Nephron progenitor cell (in vitro differentiated cells): ENCODE measurements at places on chromosomes 6 and 20.

DNA sequence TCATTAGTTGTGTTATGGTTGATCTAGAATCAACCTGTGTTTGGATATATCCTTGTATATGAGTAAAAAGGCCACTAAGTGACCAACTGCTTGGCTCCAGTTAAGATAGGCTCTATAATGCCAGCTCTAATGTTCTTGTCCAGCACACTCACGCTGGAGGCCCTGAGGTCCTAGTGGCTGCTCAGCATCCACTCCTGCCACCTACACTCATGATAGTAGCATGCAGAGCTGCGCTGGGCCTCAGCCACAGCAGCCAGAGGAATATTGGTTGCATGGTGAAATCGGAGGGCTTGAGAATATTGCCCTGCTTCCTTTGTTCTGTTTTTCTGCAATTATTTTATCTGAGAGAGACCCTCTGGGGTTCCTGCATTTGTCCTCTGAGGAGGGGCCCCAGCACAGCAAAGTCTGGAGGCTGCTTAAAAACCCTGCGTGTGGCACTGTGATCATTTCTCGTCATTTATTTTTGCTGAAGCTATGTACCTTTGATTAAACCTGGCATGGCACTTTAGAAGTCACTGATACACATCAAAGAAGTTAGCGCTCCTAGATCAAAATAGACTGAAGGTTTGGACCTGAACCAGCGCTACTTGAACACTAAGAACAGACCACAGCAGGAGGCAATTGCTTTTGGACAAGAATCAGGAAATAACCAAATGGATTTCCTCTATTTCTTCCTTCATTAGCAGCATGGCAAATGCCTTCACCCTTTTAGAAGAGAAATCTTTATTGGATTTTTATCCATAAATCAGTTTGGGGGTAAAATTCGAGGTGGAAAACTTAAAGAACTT, 398.4 kb upstream of the ID4 start:
- no peak for DNase-seq
- peaks cover 11% of the 10 kb centered on the region for H3K4me1 ChIP-seq

DNA sequence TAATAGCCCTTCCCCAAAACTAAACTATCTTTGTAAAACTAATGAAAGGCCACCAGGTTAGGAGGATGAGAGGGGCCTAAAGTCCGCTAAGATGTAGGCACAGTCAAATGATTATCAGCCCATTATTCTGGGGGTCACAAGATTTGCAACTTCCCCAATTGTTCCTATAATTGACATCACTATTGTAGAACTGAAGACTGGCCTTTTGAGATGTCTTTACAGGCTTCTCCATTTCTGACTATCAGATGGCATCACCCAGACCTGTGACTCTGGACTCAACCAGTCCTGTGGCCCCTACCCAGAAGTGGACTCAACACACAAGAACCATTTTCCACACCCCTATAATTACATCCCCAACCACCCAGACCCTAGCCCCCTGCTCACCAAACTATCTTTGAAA, 61.5 kb upstream of the MAP7 start:
- DNase-seq: no peak
- H3K27me3 ChIP-seq: peaks cover 8% of the 10 kb centered on the region
- H3K4me1 ChIP-seq: peaks cover 8% of the 10 kb centered on the region
- no peak overlapping the region for H3K4me3 ChIP-seq

GRCh38 chr6:168712993-168713392, 272.0 kb downstream of the SMOC2 start:
- H3K27me3 ChIP-seq: peaks cover 3% of the 10 kb centered on the region
- DNase-seq: no peak
- no peak overlapping the region for H3K27ac ChIP-seq

DNA sequence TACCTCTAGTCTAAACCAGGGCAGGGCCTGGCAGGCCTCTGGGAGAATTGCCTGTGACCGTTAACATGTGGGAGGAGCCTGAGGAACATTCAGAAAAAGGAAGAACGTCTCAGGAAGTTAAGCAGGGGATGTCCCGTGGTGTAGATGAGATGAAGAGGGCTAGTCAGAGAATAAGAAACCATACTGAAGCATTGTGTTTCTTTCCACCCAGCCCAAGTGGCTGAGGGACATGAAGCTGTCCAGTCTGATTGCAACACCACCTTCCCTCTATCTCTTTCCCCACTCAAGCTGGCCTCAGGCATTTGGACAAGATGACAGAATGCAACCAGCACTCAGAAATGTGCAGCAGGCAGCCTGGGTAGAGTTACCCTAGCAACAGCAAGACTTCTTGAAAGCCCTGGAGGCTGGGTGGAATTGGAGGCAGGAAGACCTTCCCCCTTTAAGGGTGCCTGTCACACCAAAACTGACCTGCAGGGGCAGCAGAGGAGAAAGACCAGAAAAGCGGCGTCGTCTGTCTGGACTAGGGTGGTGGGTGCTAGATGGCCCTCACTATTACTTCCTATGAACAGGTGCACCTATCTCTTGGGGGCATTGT, 186.1 kb downstream of the UNC5CL start:
- DNase-seq: peak; percentile 30
- H3K27ac ChIP-seq: no peak overlapping the region
- no peaks in the 10 kb centered on the region for H3K36me3 ChIP-seq
- no peak overlapping the region for H3K4me3 ChIP-seq

- H3K27me3 ChIP-seq: peaks cover 2% of the 10 kb centered on the region
- H3K36me3 ChIP-seq: peaks cover 44% of the 10 kb centered on the region
- DNase-seq: no peak
- H3K4me1 ChIP-seq: peaks cover 46% of the 10 kb centered on the region
- H3K4me3 ChIP-seq: no peak overlapping the region
- H3K27ac ChIP-seq: peak overlapping the region; percentile 92
Measured at GRCh38 chr20:32450484-32451061, 92.4 kb downstream of the ASXL1 start.

- no peak for DNase-seq
- peaks cover 39% of the 10 kb centered on the region for H3K36me3 ChIP-seq
- no peak overlapping the region for H3K27ac ChIP-seq
- peaks cover 9% of the 10 kb centered on the region for H3K4me1 ChIP-seq
Measured at GRCh38 chr6:17505767-17506280, 94.3 kb upstream of the FAM8A1 start.
